ENCODE measurements at places on chromosomes 7 and 10.

- no peak for DNase-seq
These were observed 73.3 kb downstream of the SKIDA1 start for GRCh38 chr10:21452203-21452602.

DNA sequence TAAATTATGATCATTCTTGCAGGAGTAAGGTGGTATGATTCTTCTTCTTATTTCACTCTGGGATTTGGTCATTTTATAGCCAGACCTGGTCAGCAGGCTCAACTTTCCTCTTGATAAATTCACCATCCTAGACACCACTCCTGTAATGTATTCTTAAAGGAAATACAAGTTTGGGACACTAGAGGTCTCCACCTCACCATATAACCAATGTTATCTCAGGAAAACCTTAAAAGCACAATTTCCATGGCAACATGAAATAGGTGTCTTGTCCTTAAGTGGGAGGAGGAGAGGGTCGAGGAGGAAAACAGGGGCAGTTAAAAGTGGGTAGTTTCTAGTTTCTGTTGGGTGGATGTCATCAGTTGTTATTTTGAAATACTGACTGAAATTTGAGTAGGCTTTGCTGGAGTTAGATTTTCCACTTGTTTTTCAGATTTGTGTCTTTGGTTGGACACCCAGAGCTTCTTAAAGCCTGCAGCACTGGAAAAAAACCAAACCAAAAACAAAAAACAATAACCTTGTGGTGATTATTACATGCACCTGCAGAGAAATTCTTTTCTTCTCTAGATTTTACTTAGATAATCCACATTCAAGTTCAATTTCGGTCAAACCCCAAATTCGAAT lies 163.1 kb downstream of the PRKCQ start:
- peak; percentile 25 for DNase-seq

DNA sequence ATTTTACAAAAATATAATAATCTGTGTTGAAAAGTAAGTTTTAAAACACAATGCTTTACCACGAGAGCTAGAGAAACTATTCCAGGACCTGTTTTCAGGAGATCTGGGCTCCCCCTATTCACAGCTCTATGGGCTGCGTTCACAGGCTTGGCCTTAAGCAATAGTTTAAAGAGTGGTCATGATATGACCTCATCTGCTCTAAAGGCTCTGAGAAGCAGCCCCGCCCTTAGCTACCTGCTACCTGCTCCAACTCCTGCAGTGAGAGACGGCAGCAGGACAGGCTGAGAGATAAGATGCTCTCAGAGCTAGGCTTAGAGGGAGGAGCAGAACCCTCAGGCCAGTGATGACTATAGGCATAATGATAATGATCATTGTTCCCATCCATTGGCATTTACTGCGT lies 12.6 kb downstream of the ALOX5 start:
- DNase-seq, result no peak

DNA sequence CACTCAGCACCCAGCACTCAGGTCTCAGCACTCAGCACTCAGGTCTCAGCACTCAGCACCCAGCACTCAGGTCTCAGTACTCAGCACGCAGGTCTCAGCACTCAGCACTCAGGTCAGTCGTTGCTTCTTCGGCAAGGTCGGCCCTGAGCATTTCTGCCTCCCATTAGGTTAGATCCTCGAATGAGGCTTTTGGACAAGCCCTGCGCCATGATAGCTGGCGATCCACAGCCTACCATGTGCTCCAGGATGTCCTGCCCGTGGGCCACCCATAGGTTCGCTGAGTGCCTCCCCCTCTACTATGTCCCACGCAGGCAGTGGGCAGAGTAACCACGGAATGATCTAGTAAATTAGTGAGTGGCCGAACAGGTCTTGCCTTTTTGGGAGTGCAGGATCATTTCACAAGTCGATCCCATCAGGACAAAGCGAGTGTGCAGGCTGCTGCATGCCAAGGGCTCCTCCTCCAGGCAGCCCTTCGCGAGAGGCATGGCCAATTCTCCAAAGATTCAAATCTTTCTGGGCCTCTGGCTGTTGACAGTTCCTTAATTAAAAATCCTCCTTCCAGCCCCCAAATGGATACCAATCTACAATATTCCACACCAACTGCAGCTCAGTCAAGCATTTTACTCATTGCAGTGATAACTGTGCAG lies 206.3 kb downstream of the ADARB2 start:
- no peak for DNase-seq

- DNase-seq, result no peak
These were observed 256.6 kb downstream of the USP6NL start for GRCh38 chr10:11354823-11355222.

DNA sequence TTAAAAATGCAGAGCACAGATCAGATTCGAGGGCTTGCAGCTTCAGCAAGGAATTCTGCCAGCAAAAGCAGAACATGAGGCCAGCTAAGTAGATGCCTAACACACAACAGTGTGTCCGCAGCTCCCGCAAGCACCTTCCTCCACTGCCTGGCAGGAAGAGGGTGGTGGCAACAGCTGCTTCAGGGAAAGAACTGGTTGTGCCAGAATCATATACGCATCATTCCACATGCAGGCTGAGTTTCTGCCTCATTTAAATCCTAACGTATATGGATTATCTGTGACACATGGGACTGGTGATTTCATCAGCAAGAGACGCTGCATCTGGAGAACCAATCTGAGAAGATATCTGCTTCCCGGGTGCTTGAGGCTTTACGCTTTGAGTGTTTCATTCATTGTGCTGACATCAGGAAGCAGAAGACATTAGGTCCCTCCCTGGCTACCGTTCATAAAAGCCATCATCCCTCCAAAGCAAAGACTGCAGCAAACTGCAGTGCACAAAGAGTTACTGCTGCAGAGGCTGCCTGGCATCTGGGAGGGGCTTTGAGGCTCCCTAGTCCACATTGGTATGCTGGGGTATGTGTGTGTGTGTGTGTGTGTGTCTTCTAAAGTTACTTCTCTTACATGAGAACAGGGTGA lies 78.8 kb downstream of the FAM13C start:
- DNase-seq, result peak; percentile 58

GRCh38 chr7:104895522-104896236 lies 118.3 kb upstream of the KMT2E start:
- DNase-seq, result no peak

DNA sequence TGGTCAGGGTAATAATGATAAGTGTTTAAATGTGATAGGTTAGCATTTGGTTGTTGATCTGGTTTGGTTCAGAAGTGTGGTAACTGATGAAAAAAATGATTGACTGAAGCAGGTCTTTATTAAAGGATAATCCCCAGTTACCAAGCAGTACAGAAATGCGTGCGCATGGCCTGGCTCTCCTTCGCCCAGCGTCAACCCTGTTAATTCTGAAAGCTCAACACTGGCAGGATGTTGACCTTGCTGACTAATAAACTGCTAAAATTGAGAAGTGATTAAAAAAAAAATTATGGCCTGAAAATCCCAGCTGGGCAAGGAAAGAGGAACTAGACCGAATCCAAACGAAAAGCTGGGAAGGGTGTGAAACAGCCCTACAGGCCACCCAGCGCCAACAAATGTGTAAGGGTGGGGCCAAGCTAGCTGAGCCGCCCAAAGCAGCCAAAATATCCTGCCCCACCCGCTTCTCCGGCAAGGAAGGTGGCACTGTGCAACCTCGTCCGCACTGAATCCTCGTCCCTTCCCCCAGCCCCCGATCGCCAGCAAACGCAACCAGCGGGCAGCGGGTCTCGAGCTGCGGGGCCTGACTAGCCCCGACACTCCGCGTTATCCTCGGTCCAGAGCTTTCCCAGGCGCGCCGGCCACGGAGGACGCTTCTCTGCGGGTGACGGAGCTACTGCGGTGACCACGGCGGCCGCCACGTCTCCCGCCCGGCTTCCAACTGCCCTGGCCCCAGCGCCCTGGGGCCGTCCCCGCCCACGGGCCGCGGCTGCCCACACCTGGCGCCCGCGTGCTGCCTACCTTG lies 561 bp downstream of the SHTN1 start:
- peak; percentile 32 for DNase-seq

GRCh38 chr10:33876584-33877400 lies 542.3 kb upstream of the NRP1 start:
- DNase-seq, result no peak

DNA sequence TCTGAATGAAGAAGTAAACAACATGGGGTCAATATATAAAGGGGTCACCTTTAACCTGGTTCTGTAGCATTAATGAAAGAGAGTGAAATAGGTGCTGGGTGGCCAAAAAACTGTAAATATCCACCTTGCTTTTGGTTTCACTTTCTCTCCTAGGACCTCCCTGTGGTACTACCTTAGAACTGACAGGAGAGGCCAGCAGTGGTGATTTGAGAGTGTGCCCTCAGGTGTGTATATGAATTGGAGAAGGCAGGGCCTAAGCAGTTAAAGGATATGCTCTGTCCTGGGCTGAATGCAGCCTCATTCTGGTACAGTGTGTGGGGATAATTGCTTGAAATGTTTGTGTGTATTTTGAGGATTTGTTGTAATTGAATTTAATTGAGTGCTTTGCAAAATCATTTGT lies 62.0 kb downstream of the BBS9 start:
- DNase-seq, result peak; percentile 24

DNA sequence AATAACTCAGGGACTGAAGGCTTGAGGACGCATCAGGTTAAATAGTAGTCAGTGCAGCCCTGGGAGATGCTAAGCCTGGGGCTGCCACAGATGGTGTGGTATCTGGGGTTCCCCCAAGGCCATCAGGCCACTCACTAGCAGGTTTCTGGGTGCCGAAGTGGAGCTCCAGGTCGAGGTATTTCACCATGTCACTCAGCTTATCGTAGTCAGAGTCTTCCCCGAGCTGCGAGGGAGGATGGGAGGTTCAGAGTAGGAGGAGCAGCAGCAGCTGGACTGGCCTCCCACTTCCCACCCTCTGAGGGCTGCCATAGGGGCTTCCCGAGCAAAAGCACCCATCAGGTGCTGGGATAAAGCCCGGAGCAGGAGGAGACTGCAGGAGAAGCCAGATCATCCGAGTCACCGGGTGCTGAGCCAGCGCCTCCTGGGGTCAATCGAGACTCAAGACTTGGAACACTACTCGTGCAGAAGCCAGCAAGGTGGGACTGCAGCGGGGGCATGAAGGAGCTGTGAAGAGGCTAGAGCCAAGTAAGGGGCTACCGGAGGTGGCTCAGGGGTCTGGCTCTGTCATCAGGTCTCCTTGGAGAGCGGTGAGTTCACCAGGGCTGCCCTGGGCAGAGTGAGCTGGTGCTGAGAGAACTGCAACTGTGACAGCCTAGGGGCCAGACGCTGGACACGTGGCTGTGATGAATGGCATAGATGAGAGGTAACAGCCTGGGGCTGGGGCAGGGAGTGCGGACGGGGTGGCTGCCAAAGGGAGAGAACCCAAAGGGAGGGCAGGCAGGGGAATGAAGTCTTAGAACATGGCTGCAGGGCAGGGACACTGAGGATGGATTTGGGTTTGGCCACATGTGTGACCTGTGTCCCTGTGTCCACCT lies 45.3 kb downstream of the GRID2IP start:
- no peak for DNase-seq

DNA sequence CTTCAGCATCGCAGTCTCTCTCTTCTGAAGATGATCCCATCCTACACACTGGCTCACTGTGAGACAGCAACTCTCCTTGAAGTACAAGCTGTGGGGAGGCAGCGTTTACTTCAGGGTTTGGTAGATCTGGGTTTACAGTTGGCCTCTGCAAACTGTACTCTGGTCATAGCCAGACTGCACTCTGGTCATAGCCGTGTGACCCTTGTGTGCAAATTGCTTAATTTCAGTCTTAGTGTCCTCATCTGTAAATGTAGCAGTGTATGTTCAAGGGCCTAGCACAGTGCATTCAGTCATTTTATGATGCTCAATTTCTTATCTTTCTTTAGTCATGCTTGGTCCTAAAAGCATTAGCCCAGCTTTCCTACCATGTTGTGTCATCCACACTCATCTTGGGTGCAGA lies 188.2 kb downstream of the LRMDA start:
- DNase-seq, result no peak

DNA sequence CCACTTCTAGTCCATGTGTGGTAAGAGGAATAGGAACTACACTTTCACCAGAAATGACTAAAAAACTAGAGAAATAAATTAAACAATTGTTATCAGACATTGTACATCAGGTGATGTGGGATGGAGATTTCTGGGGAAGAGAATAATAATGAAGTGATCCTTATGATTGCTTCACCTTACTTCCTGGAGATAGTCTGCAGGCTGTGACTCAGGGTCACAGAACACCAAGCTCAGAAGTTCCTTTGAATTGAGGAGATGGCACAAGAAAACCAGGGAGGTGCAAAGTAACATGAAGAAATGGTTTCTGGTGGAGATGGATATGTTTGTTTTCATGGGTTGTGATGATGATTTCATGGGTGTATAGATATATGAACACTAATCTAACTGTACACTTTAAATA lies 44.5 kb downstream of the ZWINT start:
- DNase-seq, result no peak

- DNase-seq, result no peak
These were observed 89.5 kb upstream of the ZNF438 start for GRCh38 chr10:31120961-31121685.

GRCh38 chr10:12869427-12869826 lies 132.1 kb downstream of the CCDC3 start:
- no peak for DNase-seq

- peak; percentile 28 for DNase-seq
These were observed 10.1 kb downstream of the THNSL1 start for GRCh38 chr10:25026463-25026862.

DNA sequence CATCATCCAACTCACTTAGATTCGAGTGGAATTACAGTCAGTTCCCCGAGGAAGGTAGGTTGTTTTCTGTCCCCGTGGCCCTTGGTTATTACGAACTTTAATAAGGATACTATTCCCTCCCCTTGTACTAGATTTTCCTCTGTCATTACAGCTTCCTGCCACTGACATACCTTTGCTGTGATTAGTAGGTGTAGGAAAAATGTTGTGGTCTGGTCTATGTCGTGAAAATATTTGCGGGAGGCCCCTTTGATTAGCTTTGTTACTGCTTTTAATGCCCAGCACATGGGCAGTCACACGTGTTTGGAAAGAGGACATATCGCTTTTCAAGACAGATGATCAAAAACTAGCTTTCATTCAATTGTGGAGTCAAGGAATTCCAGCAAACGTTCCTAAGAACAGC lies 92.2 kb downstream of the GATA3 start:
- DNase-seq, result peak; percentile 76

- no peak for DNase-seq
These were observed 30.1 kb upstream of the INPP5A start for GRCh38 chr10:132507409-132507955.

GRCh38 chr7:46143421-46143820 lies 222.3 kb upstream of the IGFBP3 start:
- DNase-seq, result no peak

DNA sequence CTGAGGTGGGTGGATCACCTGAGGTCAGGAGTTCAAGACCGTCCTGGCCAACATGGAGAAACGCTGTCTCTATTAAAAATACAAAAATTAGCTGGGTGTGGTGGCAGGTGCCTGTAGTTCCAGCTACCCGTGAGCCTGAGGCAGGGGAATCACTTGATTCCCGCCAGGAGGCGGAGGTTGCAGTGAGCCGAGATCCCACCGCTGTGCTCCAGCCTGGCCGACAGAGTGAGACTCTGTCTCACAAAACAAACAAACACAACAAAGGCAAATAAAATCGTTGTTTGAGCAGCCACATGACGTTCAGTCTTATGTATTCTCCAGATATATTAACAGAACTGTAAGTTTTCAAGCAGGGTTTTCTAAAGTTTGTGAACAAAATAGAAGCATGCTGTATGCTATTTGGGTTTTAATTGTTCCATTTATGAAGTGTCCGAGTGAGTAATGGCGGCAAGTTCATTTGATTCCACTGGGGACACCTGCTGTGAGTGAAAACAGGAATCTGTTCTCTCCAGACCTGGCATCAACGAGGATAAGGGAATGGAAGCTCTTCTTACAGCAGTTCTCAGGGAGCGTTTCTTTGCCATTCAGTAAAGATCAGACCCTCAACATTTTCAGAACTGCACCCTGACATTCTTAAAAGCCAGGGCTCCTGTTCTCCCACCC lies 122.5 kb upstream of the PITRM1 start:
- no peak for DNase-seq

GRCh38 chr10:123269017-123269552 lies 114.9 kb downstream of the BUB3 start:
- DNase-seq, result no peak

All from foreskin keratinocyte (primary cell).